ENCODE measurements at places on chromosomes 5 and 9.
A peak's percentile ranks its signal among the peaks of the same experiment; 100 is the strongest.

- DNase-seq = peak; percentile 46
These were observed 69.5 kb upstream of the ANXA1 start for GRCh38 chr9:73081979-73082657.

- peak; percentile 96 for DNase-seq
These were observed 193.1 kb upstream of the PTGER4 start for GRCh38 chr5:40486437-40487275.

DNA sequence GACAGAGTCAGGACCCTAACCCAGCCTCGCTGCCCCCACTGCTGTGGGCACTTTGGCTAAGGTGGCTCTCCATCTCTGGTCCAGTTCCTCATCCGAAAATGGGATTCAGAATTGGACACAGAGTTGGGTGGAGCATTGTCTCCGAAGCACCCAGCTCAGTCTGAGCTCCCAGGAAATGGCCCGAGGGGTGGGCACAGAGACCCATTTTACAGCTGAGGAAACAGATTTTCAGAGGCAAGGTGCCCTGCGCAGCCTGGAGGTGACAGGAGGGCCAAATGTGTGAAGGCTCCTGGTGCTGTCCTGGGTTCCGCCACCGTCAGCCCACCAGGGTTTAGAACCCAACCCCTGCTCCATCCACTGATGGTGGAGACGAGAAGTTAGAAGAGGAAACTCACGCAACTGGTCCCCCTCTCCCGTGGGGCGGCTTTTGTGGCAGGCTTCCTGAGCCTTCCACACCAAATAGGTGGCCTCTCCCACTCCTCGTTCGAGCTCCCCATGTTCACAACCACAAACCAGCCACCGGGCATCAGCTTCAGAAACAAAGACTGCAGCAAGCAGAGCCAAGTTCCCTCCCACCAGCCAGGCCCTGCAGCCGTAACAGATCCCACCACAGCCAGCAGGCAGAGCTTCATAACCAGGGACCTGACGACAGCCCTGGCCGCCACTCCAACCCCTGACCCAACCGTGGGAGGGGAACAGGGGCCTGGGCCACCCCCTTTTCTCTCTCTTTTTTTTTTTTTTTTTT is 90.9 kb upstream of the LMX1B start:
- DNase-seq = no peak

GRCh38 chr5:13976867-13977830 is 32.7 kb upstream of the DNAH5 start:
- peak; percentile 11 for DNase-seq

DNA sequence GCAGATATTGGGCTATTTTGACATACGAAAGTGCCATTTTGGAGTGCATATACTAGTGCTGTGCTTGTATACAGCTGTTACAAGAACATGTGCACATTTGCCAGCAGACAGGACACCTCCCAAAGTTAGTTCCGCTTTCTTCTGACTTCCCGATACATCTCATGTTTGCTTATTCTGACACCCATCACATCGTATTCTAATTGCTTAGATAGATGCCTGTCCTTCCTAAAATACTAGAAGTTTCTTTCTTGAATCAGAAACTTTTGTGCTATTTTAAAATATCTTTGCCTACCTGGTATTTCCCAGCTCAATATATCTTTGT is 177.8 kb downstream of the TTLL11 start:
- no peak for DNase-seq

- no peak for DNase-seq
These were observed 49.2 kb upstream of the PTCH1 start for GRCh38 chr9:95565982-95566381.

GRCh38 chr5:172782169-172783039 is 11.4 kb upstream of the DUSP1 start:
- no peak for DNase-seq

All from activated CD4-positive, alpha-beta T cell treated with anti-CD3 and anti-CD28 coated beads, Interleukin-10, Interleukin-2, amounts not matched to agents 100 ng/mL and 50 ng/mL, durations not matched to agents 16 hours and 8 hours (primary cell).